ENCODE measurements at places on chromosomes 13 and 19.

DNA sequence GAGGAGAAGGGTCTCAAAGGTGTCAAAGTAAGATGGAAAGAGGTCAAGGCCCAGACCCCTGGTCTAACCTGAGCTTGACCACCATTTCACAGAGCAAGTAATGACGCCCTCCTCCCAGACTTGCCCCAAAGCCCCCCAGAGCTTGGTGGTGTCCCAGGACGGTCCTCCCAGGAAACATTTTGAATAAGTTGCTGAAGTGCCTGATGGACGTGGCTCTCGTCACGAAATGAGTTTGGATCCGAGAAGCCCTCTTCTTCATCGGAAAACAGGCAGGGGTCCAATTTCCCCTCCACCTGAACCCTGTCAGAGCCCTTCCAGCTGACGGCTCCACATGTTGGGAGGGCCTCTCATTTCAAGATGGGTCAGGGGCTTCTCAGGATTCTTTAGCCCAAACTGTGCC is 54.5 kb upstream of the TPM4 start:
- no peak for DNase-seq

- peak; percentile 61 for DNase-seq
Measured at GRCh38 chr13:102800145-102801041, 1.5 kb downstream of the BIVM start.

DNA sequence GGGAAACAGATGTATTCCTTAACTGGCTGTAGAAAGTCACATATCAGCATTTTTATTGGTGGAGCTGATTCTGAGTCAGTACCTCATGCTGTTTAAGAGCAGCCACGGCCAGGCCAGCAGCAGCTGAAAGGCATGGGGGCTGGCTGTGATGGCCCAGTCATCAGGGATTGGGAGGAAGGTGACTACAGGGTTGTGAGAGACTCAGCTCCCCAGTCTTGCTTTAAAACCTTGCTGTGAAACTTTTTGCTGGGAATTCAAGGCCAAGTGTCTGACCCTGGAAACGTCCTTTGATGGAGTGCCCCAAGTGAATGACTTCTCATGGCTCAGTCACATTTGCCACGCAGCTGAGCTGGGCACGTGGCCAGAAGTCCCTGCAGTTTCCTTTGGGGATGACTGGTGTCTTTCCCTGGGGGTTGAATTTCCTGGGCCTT is 39.1 kb upstream of the RNF113B start:
- no peak for DNase-seq

- DNase-seq: no peak
Measured at GRCh38 chr19:2650515-2650914, 52.0 kb downstream of the GNG7 start.

DNA sequence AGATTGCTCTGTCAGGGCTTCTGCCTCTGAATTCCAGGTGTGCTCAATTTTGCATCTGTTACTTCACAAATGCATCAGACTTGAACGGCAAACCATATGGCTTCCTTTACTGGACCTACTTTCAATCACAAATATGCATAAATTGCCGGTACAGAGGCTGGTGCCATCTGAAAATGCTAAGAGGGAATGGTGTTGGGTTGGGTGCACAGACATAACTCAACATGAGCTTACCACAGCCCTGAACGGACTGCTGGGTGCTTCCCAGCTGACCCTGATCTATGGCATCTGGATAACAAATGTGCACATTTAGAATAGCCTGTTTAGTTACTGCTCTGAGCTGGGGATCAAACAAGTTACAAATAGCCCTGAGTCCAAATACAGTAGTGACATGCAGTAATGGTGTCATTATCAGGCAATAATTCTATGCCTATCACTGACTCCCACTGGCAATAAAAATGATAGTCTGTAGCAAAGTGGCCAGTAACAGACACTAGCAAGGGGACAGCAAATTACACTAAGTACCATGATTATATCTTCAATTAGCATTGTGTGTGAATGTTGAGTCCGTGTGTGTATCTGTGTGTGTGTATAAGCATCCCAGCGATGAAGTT is 927.3 kb downstream of the DIAPH3 start:
- DNase-seq: no peak

- DNase-seq: no peak
Measured at GRCh38 chr13:95440441-95441088, 112.0 kb upstream of the CLDN10 start.

- no peak for DNase-seq
Measured at GRCh38 chr19:17101686-17102628, 26.4 kb downstream of the MYO9B start.

- no peak for DNase-seq
Measured at GRCh38 chr13:110183910-110184309, 123.0 kb downstream of the COL4A1 start.

DNA sequence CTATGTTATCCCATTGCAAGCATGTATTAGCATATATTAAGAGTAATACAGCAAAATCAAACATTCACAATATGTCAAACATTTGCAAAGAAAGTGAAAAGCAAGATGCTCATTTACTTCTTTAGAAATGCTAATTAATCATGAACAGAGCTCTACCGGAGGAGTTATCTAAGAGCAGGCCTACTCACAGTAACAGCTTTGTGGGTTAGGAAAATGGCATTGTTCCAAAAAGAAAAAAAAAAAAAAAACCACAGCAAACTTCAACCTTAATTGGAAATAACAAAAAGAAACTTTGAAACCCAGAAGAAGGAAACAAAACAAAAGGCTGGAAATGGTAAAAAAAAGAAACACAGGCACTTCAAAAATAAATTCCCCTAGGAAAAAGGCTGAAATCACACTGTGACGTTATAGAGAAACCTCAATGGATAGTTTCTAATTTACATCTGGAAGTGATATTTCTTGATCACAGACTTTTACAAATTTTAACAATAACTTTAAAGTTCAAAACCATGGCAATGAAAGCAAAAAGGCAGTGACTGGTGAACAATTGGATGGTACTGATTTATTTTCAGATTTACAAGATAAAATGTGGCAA is 1236.8 kb upstream of the SPRY2 start:
- DNase-seq: no peak

GRCh38 chr13:103039183-103039582 is 27.0 kb downstream of the SLC10A2 start:
- no peak for DNase-seq

DNA sequence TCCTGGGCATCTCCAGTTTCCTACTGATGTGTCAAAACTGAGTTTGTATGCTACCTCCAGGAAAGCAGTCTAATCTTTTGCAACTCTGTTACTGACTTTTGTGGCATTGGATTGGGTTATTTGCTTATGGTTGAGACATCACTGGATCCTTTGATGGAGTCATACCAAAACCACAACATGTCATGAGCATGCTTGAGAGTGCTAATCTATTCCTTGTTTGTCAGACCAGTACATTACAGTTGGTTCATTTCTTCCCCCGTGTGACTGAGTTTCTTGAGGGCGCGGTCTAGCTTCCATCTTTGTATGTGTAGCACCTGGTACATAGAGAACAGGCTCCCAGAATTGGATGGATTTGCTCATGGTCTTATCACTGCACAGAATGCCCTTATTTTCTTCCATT is 43.2 kb downstream of the SUGT1 start:
- no peak for DNase-seq

- DNase-seq: no peak
Measured at GRCh38 chr19:46218160-46218559, 11.4 kb upstream of the IGFL1 start.

DNA sequence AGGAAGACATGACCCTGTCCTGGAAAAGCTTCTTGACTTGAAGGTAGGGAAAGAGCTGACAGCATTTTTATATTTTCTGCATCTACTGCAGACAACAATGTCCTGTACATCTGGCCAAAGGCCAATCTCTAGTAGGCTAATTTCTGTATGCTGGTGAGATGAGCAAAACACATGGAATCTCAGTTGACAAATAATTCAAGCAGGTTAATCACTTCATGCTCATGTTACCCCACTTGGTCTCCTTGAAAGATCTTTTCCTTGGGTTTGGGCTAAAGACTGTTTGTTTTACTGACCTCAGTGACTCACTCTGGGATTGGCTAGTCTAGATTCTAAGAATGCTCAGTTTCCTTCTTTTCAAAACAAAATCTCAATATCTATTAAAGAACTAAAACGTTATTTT is 298.8 kb downstream of the LMO7 start:
- no peak for DNase-seq
